Activated naive CD8-positive, alpha-beta T cell treated with anti-CD3 and anti-CD28 coated beads, Interleukin-2, amount 10 ng/mL, durations not matched to agents 7 days and 5 days (primary cell): ENCODE measurements at places on chromosomes 5 and 9. TPM values are rescaled to one million over a fixed set of nuclear protein-coding genes. Genes with fewer than 3 reads are reported as not detected.

GRCh38 chr9:128920381-128921058, at the start of gene PHYHD1:
Gene PHYHD1 (plus strand): TSS chr9:128920982. CDS start chr9:128922324, 1,342 bp downstream.
- DNase-seq, result no peak
- peaks cover 13% of the 10 kb centered on the region for H3K36me3 ChIP-seq
- H3K27ac ChIP-seq, result peak within 1 kb of the TSS; percentile 21
- no peaks in the 10 kb centered on the region for H3K4me1 ChIP-seq
- no peaks in the 10 kb centered on the region for H3K27me3 ChIP-seq

Gene NR5A1
- not detected for total RNA-seq

DNA sequence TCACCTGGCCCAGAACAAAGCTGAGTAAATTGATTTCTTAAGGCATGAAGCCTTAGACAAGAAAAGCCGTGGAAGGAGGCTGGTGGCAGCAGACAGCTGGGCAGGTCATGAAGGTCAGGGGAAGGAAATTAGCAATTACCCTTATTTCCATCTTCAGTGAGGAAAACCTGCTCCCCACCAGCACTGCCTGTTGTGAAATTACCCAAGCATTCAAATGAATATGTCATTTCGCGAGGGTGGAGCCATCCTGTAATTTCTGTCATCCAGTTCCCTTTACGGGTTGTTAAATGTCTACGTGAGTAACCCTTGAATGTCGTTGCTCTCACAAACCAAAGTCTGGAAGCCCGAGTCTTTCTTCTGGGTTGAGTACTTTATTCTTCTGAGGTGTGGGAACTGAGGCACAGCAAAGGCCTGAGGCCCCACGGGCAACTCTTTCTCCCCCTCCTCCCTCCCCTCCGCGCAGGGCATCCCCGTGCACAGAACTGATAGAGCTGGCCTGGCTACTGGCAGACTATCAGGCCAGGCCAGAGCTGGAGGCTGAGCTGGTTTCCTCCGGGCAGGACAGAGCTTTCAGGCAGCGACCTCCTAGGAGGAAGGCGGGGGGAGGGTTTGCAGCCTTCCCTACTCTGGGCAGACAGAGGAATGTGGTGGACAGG, 22.0 kb upstream of the AK3 start:
- H3K4me1 ChIP-seq, result peaks cover 8% of the 10 kb centered on the region
- peak overlapping the region; percentile 37 for H3K27ac ChIP-seq
- H3K4me3 ChIP-seq, result peak overlapping the region; percentile 67
- DNase-seq, result no peak

DNA sequence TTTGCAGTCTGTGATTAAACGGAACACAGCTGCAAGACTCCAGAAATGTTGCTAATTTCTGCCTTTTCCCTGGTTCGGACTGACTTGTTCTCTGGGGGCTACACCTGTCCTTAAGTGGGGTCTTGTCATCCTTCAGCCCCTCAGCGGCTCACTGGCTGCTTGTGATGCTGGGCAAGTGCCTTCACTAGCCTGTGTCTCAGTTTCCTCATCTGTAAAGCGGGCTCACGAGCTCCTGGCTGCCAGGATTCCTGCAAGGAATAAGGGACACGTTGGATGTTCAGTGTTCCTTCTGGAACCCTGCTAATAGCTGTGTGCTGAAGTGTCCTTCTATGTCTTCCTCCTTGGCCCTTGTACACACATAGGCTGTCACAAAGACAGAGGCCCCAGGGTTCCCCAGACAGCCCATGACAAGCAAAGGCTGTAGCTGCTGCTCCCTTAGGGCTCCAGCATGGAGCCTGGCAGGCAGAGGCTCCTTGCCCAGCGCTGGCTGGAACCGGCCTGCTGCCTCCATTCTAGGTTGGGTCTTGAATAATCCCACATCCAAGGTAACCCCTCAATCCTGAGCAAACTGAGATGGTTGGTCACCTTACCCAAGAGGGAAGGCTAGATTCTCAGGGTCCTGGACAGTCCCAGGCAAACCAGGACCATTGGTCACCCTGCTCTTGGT, 116.1 kb downstream of the GAPVD1 start:
- H3K4me1 ChIP-seq, result peaks cover 2% of the 10 kb centered on the region
- no peaks in the 10 kb centered on the region for H3K36me3 ChIP-seq
- H3K27ac ChIP-seq, result no peak overlapping the region
- DNase-seq, result no peak
- H3K4me3 ChIP-seq, result no peak overlapping the region
- peaks cover 7% of the 10 kb centered on the region for H3K27me3 ChIP-seq

DNA sequence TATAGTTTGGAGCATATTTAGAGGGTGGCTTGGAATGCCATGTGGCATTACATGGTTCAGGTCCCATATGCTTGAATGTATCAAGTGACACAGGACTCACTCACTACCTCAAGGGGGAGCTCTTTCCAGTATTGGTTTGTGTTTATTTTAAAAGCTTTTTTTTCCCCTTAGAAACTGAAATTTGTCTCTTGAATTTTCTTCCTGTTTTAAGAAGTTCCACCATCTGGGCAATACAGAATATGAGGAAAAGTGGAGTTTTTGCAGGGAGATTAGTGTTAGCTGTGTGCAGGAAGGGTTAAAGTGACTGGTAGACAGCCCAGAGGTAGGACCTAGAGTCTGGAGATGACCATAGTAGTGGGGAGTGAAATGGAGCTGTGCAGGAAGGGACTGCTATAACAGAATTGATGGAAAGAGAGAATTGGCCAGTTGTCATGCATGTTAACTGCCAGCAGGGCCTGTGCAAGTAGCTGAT, 36.6 kb downstream of the CTNNA1 start:
- H3K36me3 ChIP-seq, result no peaks in the 10 kb centered on the region
- no peak overlapping the region for H3K4me3 ChIP-seq
- H3K27me3 ChIP-seq, result peaks cover 59% of the 10 kb centered on the region
- peaks cover 5% of the 10 kb centered on the region for H3K4me1 ChIP-seq
- DNase-seq, result no peak

- no peak overlapping the region for H3K4me3 ChIP-seq
- peaks cover 22% of the 10 kb centered on the region for H3K27me3 ChIP-seq
- no peaks in the 10 kb centered on the region for H3K36me3 ChIP-seq
These were observed 21.0 kb upstream of the TDRD7 start for GRCh38 chr9:97390791-97391406.
